ENCODE measurements at places on chromosomes 6 and 20.

DNA sequence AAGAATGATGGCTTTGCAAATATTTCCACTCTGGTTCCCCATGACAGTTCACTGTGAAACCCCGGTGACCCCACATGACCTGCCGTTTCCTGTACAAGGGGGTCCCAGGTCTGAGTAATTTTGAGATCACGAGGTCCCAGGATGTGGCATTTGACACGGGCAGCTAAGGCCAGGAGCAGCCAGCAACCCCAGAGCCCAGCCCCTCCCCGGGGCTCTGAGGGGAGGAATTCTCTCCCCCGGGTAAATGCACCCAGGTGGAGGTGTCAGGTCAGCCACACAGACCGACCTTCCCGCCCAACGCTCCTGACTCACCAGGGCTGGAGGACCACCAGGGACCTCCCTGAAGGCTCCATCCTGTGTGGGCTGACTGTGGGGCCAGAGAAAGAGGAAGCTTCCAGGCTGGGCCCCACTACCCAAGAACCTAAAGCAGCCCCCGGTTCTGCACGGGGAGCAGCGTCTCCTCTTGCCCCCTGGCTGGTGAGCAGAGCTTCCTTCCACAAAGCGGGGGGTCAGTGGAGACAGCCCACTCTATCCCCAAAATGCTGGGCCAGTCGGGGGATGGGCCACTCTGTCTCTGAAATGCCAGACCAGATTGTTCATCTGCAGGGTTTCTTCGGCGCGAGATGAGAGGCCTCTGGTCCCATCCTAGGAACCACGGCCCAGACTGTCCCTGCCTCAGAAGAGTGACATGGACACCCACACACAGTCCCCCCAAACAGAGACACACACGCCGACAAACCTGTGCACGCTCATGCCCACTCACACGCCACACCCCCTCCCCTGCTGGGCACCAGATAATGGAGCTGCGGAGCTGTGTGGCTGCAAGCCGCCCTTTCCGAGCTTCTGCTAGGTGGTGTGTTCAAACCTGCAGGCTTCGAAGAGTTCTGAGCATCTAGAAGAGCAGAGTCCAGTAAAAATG is 23.4 kb upstream of the SLCO4A1 start:
- no peak for DNase-seq

DNA sequence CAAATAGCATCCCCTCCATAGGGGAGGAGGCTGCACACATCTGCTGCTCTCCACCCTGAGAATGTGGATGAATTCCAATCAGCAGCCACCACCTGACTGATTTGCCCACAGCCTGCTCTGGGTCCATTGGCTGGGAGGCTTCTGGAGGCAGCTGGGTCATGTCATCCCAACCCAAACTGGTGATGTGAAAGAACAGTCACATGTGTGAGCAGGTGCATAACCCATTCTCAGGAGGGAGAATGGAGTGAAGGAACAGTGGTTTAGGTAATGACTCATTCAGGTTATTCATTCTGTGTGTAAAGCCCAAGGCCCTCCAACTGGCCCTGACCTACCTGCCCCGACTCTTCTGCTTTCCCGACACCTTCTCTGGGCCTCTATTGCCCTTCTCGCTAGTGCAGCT is 90.9 kb upstream of the GCM1 start:
- no peak for DNase-seq

GRCh38 chr6:12479881-12480280 is 189.7 kb downstream of the EDN1 start:
- no peak for DNase-seq

- DNase-seq: no peak
Observed at GRCh38 chr6:135305684-135306083, 124.6 kb downstream of the MYB start.

GRCh38 chr6:14921878-14922671 is 323.8 kb upstream of the JARID2 start:
- DNase-seq: no peak

DNA sequence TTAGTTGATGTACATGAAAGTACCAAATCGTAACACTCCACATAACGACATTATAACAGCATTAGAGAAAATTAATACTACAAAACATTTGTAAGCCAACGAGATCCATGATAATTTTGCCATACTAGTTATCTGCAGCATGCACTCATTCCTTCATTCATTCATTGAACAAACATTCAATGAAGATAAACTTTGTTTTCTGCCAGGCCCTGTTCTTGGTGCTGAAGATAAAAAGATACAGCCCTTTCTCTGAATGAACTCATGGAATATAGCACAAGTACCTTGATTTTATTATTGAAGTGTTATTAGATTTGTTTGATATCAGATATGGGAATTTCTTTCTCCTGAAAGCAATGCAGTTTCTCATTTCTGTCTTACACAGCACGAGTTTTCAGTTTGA is 524.0 kb downstream of the TFAP2A start:
- DNase-seq: no peak

DNA sequence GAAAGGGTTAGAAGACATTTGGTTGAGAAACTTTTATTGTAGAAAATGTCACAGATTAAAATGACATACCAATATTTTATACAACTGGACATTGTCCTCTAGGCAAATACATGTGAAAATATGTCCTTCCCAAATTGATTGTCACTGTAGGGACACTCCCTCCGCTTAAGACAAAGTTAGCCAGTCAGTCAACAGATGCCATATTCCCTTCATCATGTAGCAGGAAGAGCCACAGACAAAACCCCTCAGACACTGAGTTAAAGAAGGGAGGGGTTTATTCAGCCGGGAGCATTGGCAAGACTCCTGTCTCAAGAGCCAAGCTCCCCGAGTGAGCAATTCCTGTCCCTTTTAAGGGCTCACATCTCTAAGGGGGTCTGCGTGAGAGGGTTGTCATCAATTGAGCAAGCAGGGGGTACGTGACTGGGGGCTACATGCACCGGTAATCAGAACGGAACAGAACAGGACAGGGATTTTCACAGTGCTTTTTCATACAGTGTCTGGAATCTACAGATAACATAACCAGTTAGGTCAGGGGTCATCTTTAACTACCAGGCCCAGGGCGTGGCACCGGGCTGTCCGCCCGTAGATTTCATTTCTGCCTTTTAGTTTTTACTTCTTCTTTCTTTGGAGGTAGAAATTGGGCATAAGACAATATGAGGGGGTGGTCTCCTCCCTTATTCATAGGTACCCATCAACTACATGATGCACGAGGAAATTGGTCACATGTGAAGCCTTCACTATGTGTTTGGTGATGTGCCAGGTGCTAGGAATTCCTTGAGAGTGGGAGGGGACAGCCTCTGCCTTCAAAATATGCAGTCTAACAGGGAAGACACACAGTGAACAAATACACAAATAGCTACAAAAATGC is 155.7 kb upstream of the CDYL start:
- no peak for DNase-seq

- no peak for DNase-seq
Observed at GRCh38 chr6:136014454-136015437, 163.2 kb downstream of the PDE7B start.

GRCh38 chr20:46875059-46875458 is 19.6 kb upstream of the EYA2 start:
- DNase-seq: no peak

GRCh38 chr20:25022680-25023079 is 30.1 kb upstream of the APMAP start:
- no peak for DNase-seq

DNA sequence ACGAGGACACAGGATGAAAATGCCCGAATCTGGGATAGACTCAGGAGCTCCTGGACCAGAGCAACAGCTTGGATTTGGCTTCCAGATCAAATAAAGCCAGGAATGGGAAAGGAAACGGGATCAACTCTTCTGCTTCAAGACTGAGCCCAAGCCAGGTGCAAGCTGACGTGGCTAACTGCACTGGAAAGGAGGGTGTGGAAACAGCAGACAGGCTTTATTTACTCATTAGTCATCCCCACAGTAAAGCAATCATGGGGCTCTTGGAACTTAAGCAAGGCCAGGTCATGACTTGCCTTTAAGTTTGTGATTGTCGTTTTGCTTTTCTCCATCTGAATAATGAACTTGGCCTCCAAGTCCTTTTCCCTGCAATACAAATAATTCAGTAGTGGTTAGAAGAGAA is 45.2 kb downstream of the KIF16B start:
- no peak for DNase-seq

GRCh38 chr20:22555791-22556564 is 28.4 kb downstream of the FOXA2 start:
- no peak for DNase-seq

- DNase-seq: no peak
Observed at GRCh38 chr20:34538671-34539123, 19.8 kb upstream of the MAP1LC3A start.

DNA sequence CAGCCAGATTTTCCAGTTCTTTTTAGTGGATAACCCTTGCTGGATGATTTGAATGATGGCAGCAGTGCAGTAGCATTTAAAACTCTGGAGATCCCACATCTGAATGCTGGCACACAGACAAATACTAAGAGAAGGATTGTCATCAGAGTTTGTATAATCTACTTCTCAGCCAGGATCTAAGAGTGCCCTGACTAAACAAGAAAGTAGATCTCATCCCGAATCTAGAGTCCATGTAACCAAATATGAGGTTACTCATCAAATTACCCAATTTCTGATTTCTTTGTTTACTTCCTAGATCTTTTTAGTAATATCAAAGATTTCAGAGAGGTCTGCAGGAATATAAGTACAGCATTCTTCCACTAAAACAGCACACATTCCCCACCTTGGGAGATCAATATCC is 7.8 kb downstream of the TMC2 start:
- DNase-seq: no peak

DNA sequence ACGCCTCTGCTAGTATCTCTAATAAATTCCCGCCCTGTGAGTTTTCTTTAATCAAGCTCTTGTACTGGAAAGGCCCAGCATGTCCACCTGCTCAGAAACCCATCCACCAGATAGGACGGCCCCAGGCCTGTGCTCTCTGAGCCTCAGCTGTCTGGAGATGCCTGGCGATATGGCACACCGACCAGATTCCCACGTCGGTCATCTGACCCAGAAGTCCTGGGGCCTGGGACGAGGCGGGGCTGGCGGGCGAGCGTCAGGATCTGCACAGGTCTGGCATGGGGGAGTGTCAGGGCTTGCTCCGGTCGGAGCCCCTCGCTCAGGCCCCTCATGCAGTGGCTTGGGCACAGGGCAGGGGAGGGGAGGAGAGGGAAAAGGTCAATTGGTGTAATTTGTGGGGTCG is 10.2 kb downstream of the RNASET2 start:
- DNase-seq: no peak

GRCh38 chr6:36616893-36617521 is 22.8 kb downstream of the SRSF3 start:
- DNase-seq: peak; percentile 79

GRCh38 chr6:96433950-96434349 is 87.7 kb upstream of the UFL1 start:
- no peak for DNase-seq

DNA sequence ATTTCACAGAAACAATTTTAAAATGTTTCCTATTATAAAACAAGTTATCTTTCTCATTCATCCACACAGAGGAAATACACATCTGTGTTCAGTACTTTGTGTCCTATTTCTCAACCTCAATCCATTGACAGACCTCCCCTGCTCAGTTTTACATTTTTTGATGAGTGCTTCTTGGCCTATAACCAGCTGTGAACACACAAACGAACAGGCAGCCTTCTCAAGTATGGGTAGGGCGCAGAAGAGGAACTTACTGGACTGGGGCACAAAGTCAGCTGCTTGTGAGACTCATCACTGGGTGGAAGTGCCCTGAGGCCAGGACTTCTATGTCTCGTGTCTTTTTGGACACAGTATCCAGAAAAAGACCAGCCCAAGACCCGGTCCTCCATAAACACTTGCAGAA is 2.8 kb downstream of the RPS6KA2 start:
- DNase-seq: no peak

GRCh38 chr6:157323255-157323965 is at the start of gene TMEM242:
Gene TMEM242, minus strand, starts transcription at chr6:157323519. Its CDS starts 20 bp downstream, at chr6:157323499.
- DNase-seq: no peak

- DNase-seq: no peak
Observed at GRCh38 chr6:28137505-28137981, 4.1 kb upstream of the ZKSCAN8 start.

DNA sequence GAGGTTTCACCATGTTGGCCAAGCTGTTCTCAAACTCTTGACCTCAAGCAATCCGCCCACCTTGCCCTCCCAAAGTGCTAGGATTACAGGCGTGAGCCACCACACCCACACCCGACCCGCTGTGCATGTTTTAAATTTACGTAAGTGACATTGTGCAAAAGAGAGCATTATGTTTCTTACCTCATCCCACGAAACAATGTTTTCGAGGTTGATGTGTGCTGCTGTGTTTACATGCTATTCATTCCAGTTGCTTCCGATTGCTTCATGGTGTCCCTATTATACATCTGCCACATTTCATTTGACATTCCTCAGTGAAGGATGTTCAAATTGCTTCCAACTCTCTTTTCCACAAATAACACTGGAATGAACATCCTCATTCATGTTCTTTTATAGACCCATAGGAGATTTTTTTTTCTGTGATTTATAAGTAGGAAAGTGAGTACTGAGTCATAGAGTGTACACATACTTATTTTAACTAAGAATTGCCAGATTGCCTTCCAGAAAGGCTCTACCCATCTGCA is 403.9 kb upstream of the JARID2 start:
- no peak for DNase-seq

DNA sequence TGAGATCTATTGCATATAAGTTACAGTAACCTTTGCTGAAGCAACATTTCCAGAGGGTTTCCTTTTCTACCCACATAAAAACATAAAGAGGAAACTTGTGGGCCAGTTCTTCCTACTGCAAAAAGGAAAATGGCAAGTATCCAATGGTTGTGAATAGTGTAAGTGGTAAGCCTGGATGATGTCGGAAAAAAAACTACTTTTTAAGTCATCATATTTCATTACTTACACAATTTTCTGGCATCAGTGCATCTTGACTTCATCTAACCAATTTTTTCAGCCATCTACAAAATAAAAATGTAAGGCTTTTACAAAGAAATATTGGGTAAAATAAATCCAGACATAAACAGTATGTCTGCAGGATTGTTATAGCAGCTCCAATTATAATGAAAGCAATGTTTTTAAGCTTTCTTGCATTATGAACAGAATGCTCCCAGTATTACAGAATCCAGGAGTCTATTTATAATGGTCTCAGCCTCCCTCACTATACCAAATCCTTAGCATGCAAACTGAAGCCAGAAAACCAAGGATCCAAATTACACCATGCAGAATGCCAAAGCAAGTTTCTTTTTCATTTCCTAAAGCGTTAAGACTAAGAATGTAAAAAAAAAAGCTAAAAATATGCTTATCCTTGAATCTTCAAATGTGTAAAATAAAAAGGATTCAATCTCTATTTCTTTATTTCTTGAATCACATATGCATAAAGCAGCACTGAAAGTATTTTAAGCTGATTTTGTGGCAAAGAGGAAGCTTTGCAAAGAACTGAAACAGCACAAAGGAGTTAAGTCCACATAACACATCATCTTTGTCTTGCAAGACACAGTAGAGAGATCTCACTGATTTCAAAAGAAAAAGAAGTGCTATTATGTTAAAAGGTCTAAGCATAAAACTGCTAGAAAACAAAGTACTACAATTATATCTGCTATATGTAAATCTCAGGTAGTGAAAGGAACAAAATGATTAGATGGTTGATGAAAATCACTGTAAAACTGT is 126.8 kb upstream of the HMGCLL1 start:
- DNase-seq: no peak

Data from NCI-H1694 (cell line).